ENCODE measurements at places on chromosomes 11 and 22.

DNA sequence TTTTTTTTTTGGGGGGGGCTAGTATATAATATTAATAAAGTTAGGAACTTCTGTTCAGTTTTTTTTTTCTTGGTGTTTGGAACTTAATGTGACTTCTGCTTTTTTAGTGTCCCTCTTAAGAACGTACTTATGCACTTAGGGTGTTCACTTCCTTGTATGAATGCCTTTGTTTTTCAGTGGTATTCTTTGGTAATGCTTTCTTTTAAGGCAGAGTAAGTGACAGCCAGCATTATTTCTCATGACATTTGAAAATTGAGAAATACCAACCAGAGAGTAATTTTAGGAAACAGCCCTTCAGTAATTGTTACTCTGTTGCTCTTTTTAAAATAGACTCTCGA lies 2.4 kb downstream of the GRK3 start:
- DNase-seq = peak; percentile 53

GRCh38 chr11:130278745-130279144 lies 36.0 kb downstream of the ZBTB44 start:
- no peak for DNase-seq

DNA sequence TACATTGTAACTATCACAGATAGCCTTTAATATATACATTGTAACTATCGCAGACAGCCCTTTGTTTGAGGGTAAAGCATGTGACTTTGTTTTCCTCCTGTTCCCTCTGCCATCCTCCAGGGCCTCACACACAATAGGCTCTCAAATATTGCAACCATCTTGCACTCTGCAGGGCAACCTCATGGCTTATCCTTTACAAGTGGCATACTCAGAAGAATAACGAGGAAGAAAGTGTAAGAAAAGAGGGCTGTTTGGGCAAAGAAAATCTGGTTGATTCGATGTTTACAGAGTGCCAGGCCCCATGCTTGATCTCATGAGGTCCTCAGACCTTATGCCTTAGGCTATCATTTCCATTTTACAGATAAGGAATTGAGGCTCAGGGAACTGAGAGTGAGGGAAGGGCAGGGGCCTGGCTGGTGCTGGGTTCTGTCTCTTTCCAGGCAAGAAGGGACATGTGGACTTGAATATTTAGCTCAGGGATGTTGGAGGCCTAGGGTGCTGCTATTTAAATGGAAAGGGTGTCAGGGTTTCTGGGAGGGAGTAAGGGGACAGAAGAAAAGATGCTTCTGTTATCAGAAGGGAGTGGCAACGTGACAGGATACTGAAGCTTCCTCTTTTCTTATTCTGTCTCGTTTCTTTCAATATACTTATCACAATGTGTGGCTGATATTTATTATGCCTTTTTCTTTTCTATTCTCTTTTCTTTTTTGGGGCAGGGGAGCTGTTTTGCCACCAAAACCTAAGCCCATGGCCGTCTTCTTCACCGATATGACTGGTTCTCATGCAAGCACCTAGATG lies 1.1 kb upstream of the SAMM50 start:
- DNase-seq = no peak

DNA sequence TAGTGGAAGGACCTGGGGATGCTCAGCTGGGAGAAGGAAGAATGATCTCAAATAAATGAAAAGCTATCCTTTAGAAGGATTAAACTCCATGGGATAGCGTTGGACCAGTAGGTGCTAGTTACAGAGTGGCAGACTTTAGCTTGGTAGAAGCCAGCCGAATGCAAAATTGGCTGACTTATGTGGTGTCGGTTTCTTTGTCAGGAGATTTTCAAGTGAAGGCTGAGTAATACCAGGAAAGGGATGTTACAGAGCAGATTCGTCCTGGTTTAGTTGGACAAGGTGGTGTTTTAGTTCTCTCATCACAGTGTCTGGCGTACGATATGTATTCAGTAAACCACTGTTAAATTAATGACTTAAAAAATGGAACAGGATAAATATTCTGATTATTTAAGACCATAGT lies 26.0 kb downstream of the FDX1 start:
- DNase-seq = no peak

DNA sequence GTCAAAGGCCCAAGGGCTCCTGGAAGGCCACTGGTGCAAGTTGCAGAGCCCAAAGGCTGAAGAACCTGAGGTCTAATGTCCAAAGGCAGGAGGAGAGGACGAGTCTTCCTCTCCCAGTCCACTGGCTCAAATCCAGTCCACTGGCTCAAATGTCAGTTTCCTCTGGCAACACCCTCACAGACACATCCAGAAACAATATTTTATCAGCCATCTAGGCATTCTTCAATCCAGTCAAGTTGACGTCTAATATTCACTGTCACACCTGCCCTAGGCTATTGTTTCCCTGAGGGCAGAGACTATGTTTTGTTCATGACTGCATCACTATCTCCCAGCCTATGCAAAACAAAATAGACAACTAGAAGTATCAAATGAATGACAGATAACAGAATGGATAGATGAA lies 148.1 kb downstream of the SPON1 start:
- DNase-seq = no peak

DNA sequence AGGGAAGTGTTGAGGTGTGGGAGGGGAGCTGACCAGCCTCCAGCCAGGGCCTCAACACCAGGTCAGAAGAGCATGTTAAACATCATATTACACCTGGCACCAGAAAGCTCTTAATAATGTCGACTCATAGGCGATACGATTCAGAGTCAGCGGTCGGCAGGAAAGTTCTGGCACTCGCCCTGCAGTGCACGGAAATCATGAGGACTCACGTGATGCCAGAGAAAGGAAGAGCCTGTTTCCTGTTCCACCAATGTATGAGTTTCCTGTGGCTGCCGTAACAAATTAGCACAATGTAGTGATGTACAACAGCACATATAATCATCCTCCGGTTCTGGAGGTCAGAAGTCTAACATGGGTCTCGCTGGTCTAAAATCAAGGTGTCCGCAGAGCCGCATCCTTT lies 198.8 kb downstream of the BARX2 start:
- no peak for DNase-seq

DNA sequence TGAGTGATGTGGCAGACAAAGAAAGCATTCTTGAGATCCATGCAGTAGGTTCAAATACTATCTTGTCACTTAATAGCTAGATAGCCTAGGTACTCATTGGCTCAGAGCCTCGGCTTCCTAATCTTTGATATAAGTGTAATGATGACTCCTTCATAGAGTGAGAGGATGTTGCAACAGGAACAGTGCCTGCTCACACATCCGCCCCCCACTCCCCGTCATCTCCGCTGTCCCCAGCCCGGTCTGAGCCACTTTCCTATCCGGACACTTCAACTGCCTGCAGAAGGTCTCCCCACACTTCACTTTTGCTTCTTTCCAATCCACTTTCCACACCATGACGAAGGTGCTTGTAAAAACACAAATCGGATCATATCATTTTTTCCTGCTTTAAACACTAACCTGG lies 128.8 kb downstream of the NTM start:
- DNase-seq = no peak

DNA sequence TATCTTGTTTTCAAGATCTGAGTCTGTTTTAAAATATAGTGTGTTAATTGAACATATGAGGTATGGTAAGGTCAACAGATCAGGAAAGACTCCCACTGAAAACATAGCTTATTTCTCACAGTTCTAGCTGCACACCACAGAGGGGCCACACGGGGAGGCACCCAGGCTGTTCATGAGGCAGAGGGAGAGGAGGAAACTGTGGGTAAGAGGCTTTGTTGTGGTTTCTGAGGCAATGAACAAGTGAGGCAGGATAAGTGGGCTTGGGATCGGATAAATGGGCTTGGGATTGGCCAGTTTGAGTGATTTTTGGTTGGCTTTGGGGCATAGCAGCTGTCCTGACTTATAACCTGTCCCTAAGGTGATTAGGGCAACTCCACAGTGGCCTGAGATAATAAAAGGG lies 242.1 kb downstream of the LUZP2 start:
- DNase-seq = no peak

GRCh38 chr11:45089251-45089650 lies 57.2 kb upstream of the PRDM11 start:
- no peak for DNase-seq

- no peak for DNase-seq
Observed at GRCh38 chr22:24445481-24446259, 18.3 kb downstream of the ADORA2A start.

DNA sequence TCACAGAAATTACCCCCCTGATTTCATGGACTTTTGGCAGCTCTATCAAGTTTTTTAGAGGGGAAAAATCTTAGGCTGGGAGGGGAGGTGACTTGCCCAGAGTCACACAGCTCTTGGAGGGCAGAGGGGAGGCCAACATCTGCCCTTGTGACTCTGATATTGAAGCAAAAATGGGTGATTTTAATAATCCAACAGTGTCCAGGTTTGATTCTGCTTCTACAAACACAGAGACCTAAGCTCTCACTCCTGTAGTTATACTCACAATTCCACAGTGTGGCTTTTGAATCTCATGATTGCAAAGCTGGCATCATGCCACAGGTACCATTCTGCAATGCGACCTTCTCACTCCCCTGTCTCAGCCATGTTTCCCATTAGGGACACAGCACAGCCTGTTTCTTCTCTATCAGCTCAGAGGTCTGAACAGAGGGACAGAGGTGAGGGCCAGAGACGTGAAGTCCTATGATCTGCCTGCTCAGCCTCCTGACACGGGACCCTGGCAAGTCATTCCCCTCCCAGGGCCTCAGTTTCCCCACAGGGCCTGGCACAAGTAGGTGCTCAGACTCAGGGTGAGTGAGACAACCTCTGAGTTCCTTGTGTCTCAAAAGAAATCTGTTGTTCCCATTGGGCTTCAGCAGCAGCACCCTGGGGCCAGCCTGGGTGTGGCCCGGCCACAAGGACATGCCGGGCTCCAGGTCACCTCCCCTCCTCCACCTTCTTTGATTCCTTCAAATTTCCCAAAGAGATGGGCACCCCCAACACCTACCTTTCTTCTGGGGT lies 766 bp downstream of the APOL2 start:
- DNase-seq = no peak

DNA sequence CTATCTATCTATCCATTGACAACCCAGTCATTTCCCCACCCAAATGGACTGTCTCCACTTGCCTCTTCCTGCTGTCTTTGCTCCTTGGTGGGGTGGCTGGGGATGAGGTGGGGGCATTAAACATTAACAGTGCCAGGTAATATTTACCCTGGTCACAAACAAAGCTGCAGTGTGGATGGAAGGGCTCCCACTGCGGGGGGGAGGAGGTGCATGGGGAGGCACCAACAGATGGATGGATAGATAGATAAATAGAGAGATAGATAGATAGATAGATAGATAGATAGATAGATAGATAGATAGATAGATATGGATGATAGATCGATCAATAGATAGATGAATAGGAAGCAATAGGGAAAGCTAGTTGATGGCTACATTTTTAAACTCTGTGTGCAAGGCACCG lies 2.3 kb upstream of the FXYD2 start:
- DNase-seq = no peak

DNA sequence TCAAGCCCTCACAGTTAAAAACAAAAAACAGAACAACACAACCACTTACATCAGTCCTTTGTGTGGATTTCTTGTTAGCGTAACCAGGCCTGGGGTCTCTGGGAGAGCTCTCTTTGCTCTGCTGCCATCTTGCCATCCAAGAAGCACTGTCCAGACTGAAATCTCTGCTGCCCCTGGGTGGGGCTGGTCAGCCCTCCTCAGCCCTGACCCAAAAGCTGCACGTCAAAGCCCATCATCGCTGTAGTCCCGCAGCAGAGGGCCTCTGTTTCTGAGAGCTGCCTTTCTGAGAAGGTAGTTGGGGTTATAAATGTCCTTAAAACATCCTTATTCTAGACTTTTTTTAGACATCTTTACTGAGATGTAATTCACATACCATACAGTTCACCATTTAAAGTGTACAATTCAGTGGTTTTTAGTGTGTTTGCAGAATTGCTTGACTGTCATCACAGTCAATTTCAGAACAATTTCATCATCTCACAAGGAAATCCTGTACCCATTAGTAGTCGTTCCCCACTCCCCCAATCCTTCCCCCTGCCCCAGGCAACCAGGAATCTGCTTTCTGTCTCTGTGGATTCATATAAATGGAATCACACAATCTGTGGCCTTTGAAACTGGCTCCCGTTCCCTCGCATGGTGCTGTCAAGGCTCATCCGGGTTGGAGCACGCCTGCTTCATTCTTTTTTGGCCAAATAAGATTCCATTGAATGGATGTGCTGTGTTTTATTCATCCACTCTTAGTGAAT lies 94.9 kb downstream of the TBC1D22A start:
- no peak for DNase-seq

- peak; percentile 80 for DNase-seq
Observed at GRCh38 chr22:49929211-49929979, 11.0 kb downstream of the CRELD2 start.

DNA sequence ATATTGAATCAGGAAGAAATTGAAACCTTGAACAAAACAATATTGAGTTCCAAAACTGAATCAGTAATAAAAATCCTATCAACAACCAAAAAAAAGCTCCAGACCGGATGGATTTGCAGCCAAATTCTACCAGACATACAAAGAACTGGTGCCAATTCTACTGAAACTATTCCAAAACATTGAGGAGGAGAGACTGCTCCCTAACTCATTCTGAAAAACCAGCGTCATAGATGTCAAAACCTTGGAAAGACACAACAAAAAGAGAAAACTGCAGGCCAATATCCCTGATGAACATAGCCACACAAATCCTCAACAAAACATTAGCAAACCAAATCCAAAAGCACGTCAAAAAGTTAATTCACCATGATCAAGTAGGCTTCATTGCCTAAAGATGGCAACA lies 353.8 kb downstream of the TMEM135 start:
- DNase-seq = no peak

- no peak for DNase-seq
Observed at GRCh38 chr11:36261094-36261493, 28.1 kb downstream of the COMMD9 start.

DNA sequence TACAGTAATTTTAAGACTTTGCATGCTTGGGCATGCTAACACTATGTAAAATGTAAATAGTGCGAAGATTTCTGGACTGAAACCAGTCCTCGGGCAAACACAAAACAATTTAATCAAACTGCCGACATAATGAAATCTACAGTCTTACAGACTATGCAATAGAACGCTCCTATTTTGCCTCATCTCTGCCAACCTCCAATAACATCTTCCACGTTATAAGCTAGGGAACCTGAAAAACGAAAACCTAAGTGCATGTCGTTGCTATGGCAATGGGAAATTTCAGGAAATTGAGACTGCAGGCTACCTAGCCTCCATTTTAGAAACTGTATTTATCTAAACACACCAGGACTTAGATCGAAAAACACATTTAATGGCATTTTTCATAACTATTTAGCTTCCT lies 1.1 kb downstream of the CSTF3 start:
- no peak for DNase-seq
